Aorta (tissue), 5 donors: ENCODE measurements at places on chromosomes 5 and 9. TPM values are rescaled to one million over a fixed set of nuclear protein-coding genes. Genes with fewer than 3 reads are reported as not detected.
A peak's percentile ranks its signal among the peaks of the same experiment; 100 is the strongest.

DNA sequence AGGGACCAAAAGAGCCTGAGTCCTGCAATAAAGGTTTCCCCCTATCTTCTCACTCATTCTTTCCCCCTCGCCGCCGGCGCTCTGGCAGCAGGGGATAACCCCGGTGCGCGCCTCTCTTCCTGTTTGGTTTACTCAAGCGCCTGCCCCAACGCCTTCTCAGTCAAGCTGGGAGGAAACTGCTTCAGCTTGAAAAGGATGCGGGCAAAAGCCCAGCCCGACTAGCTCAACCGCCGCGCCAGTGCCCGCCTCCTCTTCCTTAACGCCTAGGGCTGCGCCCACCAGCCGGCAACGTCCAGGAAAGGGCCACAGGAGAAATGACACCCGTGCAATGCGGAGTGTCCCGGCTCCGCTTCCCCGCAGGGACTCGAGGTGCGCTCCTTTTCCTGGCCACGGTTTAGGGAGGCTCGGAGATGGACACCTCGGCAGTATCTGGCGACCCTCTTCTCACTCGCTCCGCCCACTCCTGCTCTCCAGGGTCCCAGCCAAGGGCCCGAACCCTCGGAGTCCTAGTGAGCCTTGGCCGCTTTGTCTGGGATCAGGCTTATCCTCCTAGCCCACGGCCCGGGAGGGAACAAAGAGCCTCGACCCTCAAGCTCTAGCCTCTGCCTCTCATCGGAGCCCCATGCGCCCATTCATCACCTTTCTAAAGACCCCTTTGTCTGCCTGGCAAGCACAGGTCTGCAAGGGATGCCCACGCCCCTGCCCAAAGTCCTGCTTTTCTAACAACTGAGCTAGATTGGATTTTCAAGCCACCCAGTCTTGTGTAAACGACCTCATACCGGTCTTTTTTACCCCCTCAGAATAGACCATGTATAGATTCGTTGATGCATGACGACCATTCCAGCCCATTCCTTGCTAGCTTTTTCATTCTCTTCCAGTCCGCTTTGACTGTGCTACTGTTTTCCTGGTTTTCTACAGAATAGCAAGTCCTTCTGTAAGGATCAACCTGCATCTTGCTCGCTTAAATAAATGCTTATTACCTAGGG, 2.0 kb downstream of the ST8SIA4 start:
- peak; percentile 87 for DNase-seq

- no peak for DNase-seq
Measured at GRCh38 chr5:94976853-94977252, 308.0 kb downstream of the MCTP1 start.

The DCAF12 gene
- 20.6 TPM for total RNA-seq

- no peak for DNase-seq
Measured at GRCh38 chr5:57366744-57367143, 115.9 kb downstream of the ACTBL2 start.

- no peak for DNase-seq
Measured at GRCh38 chr9:114025196-114025753, 52.8 kb downstream of the AMBP start.

DNA sequence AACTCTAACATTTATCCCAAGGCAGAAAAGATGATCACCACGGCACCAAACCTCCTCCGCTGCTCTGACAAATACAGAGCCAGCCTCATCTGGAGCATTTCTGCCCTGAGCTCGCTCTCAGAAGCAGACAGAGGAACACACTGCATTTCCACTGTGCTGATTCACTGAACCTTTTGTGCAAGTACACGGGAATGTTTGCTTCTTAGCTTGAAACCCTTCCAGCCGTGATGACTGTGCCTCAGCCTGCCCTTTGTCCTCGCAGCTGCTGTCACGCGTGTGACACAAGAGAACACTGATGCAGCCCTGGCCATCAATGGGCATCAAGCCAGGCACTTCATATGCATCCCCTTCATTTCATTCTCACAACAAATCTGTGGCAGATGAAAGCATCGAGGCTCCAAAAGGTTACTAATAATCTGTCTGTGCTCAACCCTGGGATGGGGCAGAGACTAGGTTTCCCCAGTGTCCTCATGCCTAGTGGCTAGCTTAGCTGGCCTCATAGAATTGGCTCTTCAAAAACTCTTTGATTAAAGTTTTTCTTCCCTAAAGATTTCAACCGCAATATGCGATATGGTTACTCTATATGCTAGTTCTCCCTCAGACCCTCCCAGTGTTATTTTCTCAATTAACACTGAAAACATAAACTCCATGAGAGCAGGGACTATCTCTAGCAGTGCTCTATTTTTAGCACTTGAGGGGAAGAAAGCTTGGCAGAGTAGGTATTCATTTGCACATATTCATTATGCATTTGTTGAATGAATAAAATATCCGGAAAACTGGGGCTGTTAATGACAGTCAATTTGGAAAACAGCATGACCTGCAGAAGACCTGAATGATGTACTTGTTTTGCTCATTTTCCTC, 7.3 kb downstream of the CDC14B start:
- DNase-seq, result peak; percentile 58

The HCN1 gene
- total RNA-seq, result not detected

The STC2 gene
- 7.9 TPM for total RNA-seq

- DNase-seq, result peak; percentile 68
Measured at GRCh38 chr9:134627417-134628353, 13.9 kb upstream of the COL5A1 start.

GRCh38 chr9:36966371-36967097, 67.5 kb downstream of the PAX5 start:
- DNase-seq, result no peak

DNA sequence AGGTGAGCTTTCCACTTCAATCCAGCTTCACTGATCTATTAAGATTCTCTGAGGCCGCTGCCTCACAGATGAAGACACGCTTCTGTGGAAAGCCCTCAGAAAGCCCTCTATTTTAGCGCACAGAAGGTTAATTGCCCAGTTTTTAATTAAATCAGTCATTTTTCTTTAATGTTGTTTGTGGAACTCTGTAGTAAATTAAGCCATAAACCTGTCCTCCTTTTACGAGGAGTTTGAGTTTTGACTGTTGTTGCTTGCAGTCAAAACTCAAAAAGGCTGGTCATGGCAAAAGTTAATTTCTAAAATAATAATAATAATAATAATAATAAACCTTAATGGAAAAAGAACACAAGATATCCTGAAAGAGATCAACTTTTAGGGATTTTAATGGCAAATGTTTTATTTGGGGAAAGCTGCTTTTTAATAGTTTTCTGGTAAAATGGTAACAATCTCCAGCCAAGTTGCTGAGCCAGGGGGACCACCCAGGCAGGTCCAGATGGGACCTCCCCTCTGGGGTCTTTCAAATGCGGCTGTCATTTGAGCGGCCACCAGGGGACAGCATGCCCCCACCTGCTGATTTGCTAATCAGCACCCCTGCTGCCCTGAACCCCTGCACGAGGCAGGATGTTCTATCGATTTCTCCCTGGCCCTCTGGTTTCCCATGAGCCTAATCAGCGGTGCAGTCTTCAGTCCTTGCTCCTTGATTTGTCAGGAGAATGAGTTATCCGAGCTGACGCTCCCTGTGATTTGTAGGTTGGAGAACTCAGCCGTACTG, 247.2 kb downstream of the FSTL4 start:
- DNase-seq, result no peak

DNA sequence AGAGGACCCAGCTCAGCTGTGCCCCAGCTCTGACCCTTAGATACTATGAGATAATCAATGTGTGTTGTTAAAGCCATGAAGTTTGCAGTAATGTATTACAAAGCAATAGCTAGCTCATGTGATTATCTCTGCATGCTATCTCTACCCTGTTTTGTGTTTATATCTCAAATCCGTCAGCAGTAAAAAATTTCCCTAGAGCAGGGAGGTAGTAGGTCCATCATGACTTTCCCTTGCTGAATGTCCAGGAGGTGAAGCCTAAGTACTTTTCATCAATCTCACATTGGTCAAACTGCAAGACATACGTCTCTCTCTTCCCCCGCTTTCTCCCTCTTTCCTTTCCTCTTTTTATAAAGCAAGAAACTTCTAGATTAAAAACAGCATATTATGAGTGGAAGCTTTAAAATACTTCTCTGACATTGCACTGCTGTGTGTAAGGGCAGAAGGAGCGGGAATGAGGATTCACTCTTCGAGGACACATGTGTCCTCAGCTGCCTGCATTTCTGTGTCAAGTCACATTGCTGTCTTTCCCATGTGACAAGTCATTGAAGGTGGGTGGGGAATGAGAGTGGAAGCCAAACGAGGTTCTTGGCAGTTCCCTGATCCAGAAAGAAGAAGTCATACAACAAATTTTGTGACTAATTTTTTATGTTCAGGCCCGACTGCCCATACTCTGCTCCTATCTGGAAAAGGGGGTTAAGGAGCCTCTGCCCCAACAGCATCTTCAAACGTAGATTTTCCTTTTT, 93.1 kb upstream of the RETREG1 start:
- no peak for DNase-seq

The C9 gene
- total RNA-seq, result 0.30 TPM

- DNase-seq, result no peak
Measured at GRCh38 chr9:115107701-115108100, 10.3 kb downstream of the TNC start.

GRCh38 chr5:172768098-172768572, 2.9 kb downstream of the DUSP1 start:
- DNase-seq, result no peak

DNA sequence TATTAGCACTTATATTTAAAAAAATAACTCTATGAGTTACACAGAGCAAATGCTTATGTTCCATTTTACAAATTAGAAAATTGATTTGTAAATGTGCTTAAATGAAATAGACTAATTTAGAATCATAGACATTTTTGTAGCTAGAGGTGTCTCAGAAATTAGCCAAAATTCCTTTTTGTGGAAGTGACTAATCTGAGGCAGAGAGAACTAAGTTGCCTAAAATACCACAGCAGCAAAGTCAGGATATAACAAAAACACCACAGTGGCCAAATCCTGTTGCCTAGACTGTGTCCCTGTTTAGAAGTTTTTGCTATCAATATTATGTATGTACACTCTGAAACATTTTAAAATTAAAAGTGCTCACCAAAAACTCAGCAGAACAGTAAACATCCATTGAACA, 18.7 kb downstream of the ADAMTSL1 start:
- DNase-seq, result no peak

GRCh38 chr5:54610197-54610944, 92.8 kb downstream of the SNX18 start:
- DNase-seq, result no peak

The TMEM174 gene
- not detected for total RNA-seq
